ENCODE measurements at places on chromosomes 2 and 18. TPM values are rescaled to one million over a fixed set of nuclear protein-coding genes. Genes with fewer than 3 reads are reported as not detected.

ANKAR gene
- total RNA-seq: 1.3 TPM

RNU2-63P gene
- not detected for total RNA-seq

IHH gene
- total RNA-seq: 0.47 TPM

GEN1 gene
- 14.6 TPM for total RNA-seq

HOXD4 gene
- 0.56 TPM for total RNA-seq

CFAP210 gene
- total RNA-seq: 0.18 TPM

IL1R2 gene
- total RNA-seq: 0.63 TPM

CBLN2 gene
- total RNA-seq: not detected

FAM161A gene
- total RNA-seq: 5.0 TPM

ZNF519 gene
- 1.7 TPM for total RNA-seq

CABLES1 gene
- total RNA-seq: 15.8 TPM

GPBAR1 gene
- total RNA-seq: 0.12 TPM

SPTBN1 gene
- total RNA-seq: 121 TPM

TTR gene
- not detected for total RNA-seq

MPP4 gene
- 0.10 TPM for total RNA-seq

SLC11A1 gene
- 0.20 TPM for total RNA-seq

TFCP2L1 gene
- total RNA-seq: 10.0 TPM

TBR1 gene
- total RNA-seq: not detected

KCNG3 gene
- 0.84 TPM for total RNA-seq

CIB4 gene
- 0.44 TPM for total RNA-seq

DYSF gene
- 0.61 TPM for total RNA-seq

FBXO36 gene
- 0.94 TPM for total RNA-seq

PLEK gene
- not detected for total RNA-seq

SLC38A11 gene
- not detected for total RNA-seq

NLRC4 gene
- not detected for total RNA-seq

GULP1 gene
- 41.1 TPM for total RNA-seq

PDCD1 gene
- not detected for total RNA-seq

TRIM54 gene
- total RNA-seq: 0.73 TPM

ACTR1B gene
- 46.8 TPM for total RNA-seq

IL1RN gene
- total RNA-seq: 0.94 TPM

PROM2 gene
- not detected for total RNA-seq

EFEMP1 gene
- 40.4 TPM for total RNA-seq

RPIA gene
- total RNA-seq: 24.5 TPM

EPAS1 gene
- total RNA-seq: 120 TPM

IL36A gene
- not detected for total RNA-seq

TRIM43 gene
- not detected for total RNA-seq

AMER3 gene
- not detected for total RNA-seq

PAIP2B gene
- 0.36 TPM for total RNA-seq

RAMP1 gene
- not detected for total RNA-seq

LYPD1 gene
- total RNA-seq: 12.0 TPM

FSHR gene
- total RNA-seq: not detected
